ENCODE measurements at places on chromosomes 11 and 22. TPM values are rescaled to one million over a fixed set of nuclear protein-coding genes. Genes with fewer than 3 reads are reported as not detected.

- peak; percentile 71 for DNase-seq
These were observed at the start of gene CDC42EP2 for GRCh38 chr11:65314501-65315203. TSS of gene CDC42EP2 (plus strand) at chr11:65314866. CDS start at chr11:65320899, 6,033 bp downstream.

GRCh38 chr11:120182372-120182771 lies 28.5 kb upstream of the OAF start:
- no peak for DNase-seq

- DNase-seq: no peak
These were observed 544.5 kb upstream of the ANO3 start for GRCh38 chr11:25787416-25787815.

DNA sequence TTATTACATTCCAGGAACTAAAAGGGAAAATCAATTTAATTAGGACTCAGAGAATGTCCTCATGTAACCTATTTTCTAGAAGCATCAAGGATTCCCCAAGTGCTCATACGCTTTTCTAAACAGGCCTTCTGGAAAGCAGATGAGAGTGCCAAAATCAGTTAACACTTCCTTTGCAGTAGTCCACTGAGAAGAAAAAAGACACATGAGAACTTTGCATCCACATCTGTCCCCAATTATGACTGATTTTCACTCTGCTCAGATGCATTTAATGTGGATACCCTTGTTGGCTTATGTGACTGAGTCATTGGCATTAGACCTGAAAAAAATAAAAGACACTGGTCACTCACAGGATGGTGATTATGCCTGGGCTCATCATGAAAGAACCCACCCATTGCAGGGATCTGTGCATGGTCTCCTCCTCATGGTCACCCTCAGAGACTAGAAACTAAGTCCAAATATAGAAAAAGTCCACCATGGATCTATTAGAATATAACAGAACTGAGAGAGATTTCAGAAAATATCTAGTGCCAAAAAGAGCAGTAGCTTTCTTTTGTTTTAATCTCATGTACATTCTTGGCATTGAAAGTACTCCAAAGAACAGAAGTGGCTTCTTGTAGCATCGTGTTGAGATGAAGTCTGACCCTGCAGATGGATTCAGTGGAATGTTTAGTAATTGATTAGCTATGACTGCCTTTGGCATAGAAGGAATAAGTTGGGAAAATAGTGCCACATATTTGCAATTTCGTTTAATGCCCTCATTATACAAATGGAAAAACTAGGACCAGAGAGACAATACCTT lies 48.8 kb upstream of the FIBIN start:
- no peak for DNase-seq

DNA sequence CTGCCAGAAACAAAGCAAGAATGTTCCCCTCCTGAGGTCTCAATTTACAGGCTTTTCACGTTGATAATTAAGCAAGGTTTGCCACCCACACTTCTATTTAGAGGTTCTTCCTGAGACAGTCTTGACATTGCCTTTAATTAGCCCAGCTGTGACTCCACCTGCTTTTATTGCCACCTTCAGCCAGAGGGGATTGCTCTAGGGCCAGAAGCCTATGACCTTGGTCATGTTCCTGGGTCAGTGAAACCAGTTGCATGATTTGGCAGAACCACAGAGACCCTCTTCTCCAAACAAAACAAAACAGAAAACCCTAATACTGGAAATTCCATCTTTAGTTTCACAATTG lies 89.8 kb downstream of the APIP start:
- no peak for DNase-seq

GRCh38 chr11:14336507-14337503 lies 22.2 kb downstream of the RRAS2 start:
- no peak for DNase-seq

OR5T2 gene
- total RNA-seq: not detected

GRCh38 chr22:39431216-39431801 lies 25.5 kb upstream of the MGAT3 start:
- DNase-seq: no peak

DNA sequence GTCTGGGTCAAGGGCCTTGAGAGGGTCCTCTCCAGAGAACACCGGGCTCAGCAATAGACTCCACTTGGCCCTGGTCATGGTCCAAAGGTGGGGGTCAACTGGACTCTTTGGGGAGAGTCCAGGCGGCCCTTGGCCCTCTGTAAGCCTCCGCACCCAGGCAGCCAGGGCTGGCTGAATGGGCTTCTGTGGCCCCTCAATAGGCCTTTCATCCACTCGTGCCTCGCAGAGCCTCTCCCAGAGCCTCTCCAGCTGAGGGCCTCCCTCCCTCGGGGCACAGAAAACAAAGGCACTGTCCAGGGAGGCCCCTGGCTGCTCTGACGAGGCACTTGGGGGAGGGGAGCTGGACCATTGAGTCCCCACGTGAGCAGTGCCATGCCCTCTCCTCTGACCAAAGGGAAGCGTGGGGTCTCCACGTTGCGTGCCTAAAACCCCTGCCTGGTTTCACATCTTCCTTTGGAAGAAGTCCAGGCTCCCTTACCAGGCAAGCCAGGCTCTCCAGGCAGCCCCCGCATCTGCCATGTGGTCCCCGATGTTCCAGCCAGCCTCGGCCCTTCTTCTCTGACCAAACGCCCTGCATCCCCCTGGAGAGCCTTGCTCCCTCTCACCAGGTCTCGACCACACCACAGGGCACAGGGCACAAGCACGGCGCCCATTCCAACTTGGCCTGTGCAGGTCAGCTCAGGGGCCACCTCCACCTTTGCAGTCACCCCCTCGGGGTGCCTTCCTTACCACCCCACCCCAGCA lies 15.5 kb downstream of the KIAA0930 start:
- DNase-seq: peak; percentile 36

OR6A2 gene
- 0.21 TPM for total RNA-seq

HBG1 gene
- total RNA-seq: not detected

Data from neural crest cell (in vitro differentiated cells).